ENCODE measurements at places on chromosomes 2 and 18.

- no peak for DNase-seq
Measured at GRCh38 chr18:12993439-12993838, 2.3 kb downstream of the CEP192 start.

DNA sequence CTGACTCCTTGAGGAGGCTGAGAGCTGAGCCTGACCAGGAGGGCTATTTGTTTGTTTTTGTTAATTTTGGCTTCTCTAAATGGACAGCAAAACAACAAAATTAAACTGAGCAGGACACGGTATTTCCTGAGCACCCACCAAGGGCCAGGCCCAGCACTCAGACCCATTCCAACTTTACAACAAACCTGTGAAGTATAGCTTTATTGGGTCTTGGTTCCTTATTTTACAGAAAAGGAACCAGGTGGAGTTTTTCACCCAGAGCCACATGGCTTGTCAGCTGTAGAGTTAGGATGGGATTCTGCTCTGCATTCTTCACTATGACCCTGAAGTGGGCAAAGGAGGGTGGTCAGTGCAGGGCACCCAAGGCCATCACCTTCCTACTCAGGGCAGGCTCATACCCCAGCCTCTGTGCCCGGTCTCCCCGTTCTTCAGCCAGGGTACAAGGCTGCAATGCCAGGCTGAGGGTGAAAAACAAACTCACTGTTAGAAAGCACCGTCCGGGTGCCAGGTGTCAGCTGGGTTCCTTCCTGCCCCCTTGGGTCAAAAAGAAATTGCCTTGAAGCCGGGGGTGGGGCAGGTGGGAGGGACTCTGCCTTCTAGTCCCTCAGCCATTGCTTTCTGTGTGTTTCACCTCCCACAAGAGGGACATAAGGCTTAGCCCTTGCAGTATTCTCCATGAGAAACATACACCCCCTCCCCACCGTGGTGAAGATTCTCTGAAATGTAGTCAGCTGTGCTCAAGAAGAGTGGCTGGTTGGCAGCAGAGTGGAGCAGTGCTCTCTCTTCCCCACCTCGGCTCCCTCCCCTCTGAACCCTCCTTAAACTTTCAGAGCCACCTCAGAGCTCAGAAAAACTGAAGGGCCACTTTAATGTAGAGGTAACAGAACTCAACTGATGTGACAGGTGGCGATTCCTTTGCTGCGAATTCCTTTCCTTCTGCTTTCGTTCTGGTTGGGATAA lies 2.2 kb downstream of the PSD4 start:
- no peak for DNase-seq

GRCh38 chr2:85066874-85067351 lies 66.3 kb upstream of the TCF7L1 start:
- DNase-seq, result peak; percentile 38

DNA sequence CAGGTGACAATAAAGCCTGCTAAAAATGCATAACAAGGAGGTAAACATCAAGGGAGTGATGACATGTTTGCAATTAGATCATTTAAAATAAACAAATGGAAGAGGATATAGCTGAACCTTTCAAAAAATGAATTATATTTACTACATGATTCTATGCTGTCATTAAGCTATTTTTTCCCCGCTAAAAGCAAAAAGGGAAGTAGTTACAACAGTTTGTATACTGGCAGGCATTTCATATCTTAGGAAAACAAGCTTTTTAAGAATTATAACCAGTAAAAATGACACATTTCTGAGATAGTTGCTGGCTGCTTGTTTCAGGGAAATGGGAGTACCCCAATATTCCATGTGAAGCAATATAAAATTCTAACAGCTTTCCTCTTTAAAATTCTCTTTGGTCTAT lies 89.1 kb upstream of the ITGB6 start:
- no peak for DNase-seq

GRCh38 chr2:80016171-80016570 lies 288.4 kb downstream of the LRRTM1 start:
- no peak for DNase-seq

GRCh38 chr18:75374466-75374865 lies 53.0 kb downstream of the SMIM21 start:
- no peak for DNase-seq

DNA sequence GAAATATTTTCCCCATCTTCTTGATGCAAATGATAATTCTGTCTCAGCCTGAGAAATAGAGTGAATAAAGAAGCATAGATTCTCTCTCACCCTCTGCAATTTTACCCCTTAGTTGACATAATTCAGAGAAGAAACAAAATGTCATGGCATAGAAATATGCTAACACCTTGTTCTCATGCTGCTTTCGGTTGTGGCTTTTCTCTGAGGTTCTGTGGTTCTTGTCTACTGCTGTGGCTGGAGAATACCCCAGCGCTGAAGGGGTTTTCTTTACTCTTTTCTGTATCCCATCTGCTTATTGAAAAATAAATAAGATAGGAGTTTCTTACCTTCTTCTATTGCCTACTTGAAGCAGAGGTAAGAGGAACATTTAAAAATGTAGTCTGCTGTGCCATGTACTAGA lies 15.4 kb upstream of the RAB27B start:
- DNase-seq, result no peak

- DNase-seq, result no peak
Measured at GRCh38 chr2:125313806-125314205, 1288.7 kb downstream of the CNTNAP5 start.

- DNase-seq, result no peak
Measured at GRCh38 chr18:9965711-9966624, 52.2 kb downstream of the VAPA start.

GRCh38 chr18:37502036-37502435 lies 63.6 kb downstream of the CELF4 start:
- no peak for DNase-seq

- no peak for DNase-seq
Measured at GRCh38 chr2:217994776-217995274, 8.0 kb downstream of the TNS1 start.

DNA sequence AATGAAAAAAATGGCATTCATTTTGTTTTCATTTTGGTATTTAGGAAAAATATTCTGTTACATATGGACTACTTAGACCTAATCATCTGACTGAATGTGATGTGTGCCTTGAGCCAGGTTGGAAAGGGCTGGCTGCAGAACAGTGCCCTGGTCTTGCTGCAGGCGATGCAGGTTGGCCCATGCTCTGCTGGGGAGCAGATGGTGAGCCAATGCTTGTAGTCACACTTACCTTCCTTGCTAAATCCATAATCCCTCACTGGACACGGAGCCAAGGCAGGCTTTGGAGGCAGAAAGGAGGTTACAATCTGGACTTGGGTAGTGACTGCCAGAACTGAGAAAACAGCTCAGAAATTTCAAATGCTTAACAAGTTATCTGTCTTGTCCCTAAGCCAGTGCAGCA lies 228.7 kb downstream of the ARHGAP15 start:
- DNase-seq, result no peak

DNA sequence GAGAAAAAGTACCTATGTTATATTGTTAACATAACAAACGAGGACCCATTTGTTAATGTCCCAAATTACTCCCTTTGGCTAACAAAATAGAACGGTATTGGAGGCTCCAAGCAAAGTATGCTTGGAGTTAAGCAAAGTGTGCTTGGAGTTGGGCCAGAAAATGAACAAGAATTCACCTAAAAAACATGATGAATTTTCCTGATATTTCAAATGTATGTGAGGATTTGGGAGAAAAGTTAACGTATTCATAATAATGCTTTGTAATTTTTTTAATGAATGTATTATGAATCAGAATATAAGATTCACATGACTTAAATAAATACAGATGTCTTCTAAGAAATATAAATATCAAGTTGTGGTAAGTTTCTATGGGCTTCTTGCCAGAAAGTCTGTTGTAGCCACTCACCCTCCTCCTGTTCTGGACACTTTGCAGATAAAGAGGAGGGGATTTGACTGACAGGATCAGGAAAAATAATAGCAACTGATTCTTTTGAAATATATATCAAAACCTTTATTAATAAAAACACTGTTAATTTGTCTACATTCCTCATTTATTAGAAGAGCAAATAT lies 423.7 kb upstream of the MMADHC start:
- no peak for DNase-seq

Measured in stimulated activated CD4-positive, alpha-beta T cell treated with anti-CD3 and anti-CD28 coated beads, TNF-alpha, amount 100 ng/mL, for 1 hour (primary cell).